Tibial nerve (tissue), 4 donors: ENCODE measurements at places on chromosomes 4 and X. TPM values are rescaled to one million over a fixed set of nuclear protein-coding genes. Genes with fewer than 3 reads are reported as not detected.

The GC gene
- total RNA-seq, result not detected

The RTL3 gene
- not detected for total RNA-seq

The ASB9 gene
- 3.9 TPM for total RNA-seq

The RTL9 gene
- total RNA-seq, result not detected

The SAGE1 gene
- not detected for total RNA-seq

DNA sequence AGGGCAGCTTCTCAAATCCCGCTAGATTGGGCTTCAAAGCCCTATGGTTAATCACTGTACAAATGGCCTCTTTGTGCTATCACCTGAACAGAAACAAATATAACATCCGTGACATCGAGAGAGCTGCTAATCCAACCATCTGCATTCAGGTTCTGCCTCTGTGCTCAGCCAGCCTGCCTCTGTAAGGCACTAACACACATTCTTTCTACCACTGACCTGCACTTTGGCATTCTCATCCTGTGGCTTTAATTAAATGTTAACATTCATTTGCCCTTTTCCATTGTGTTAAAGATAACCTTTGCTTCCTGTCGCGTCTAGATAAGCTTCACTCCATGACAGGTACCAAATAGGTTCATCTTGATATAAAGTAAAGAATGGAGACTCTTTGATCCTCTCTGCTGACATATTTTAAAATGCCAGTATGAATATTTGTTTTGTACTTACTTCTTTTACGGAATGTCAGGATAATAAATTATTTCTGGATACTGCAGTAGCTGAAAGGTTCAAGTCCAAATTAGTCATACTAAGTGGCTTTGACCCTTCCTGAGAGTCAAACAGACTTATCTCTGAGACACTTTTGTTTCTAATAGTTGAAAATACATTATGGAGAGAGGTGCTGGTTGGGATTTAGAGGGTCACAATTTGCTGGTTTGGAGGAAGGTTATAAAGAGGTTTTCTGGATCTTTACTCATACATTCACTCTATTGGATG is 505.7 kb downstream of the PACRGL start:
- H3K4me3 ChIP-seq, result no peak overlapping the region
- no peak overlapping the region for H3K27ac ChIP-seq
- no peaks in the 10 kb centered on the region for H3K4me1 ChIP-seq
- no peaks in the 10 kb centered on the region for H3K36me3 ChIP-seq
- DNase-seq, result no peak

- H3K27me3 ChIP-seq, result no peaks in the 10 kb centered on the region
- H3K4me3 ChIP-seq, result no peak overlapping the region
- no peak for DNase-seq
- no peaks in the 10 kb centered on the region for H3K4me1 ChIP-seq
- peaks cover 31% of the 10 kb centered on the region for H3K36me3 ChIP-seq
Observed at GRCh38 chr4:112651641-112652040, 14.7 kb downstream of the LARP7 start.

DNA sequence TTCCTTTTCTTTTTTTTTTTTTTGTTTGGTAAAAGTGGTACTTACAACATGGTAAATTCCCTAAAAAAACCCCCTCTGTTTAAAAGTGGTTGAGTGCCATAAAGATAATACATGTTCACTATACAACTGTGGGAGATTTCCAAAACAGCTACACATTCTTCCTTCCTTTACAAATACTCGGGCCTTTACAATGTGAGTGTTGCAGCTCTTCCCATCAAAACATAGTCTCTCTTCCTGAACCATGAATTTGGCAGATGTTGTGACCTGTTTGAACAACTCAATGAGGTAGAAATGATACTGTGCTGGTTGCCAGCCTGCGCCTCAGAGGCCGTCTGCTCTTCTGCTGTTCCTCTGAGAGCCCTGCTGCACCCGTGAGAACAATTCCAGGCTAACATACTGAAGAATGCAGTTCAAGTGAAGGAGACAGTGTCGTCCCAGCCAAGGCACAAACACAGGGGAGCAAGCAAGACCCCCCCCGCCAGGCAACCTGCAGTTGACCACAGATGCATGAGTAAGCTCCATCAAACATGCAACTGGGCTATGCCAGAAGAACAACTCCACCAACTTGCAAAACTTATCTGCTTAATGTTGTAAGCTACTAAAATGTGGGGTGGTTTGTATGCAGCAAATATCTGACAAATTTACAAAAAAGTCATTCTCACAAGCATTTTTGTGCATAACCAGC is 645.0 kb downstream of the PCDH7 start:
- H3K4me1 ChIP-seq, result no peaks in the 10 kb centered on the region
- no peak for DNase-seq
- no peaks in the 10 kb centered on the region for H3K27me3 ChIP-seq
- no peak overlapping the region for H3K4me3 ChIP-seq

GRCh38 chr4:52112411-52112810 is 61.3 kb downstream of the SPATA18 start:
- H3K27me3 ChIP-seq, result no peaks in the 10 kb centered on the region
- H3K4me1 ChIP-seq, result no peaks in the 10 kb centered on the region
- H3K4me3 ChIP-seq, result no peak overlapping the region
- no peak for DNase-seq
- no peaks in the 10 kb centered on the region for H3K36me3 ChIP-seq

DNA sequence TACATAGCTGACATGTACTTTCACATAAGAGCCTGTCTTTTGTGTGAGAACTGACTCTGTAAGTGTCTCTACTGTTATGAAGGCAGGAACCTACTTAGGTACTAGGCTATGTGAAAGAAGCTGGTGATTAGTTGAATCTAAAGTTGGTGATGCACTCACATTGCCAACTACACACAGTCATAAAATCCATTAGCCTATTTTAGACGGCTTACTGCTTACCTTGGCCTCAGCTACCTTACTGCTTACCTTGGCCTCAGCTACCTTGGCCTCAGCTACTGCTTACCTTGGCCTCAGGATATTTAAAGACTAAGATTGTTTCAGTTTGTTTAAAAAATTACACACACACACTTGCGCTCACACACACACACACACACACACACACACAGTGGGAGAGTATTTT is 549.7 kb downstream of the IL1RAPL1 start:
- no peaks in the 10 kb centered on the region for H3K4me1 ChIP-seq
- no peaks in the 10 kb centered on the region for H3K27me3 ChIP-seq
- no peak for DNase-seq
- H3K36me3 ChIP-seq, result no peaks in the 10 kb centered on the region
- H3K4me3 ChIP-seq, result no peak overlapping the region
- no peak overlapping the region for H3K27ac ChIP-seq

DNA sequence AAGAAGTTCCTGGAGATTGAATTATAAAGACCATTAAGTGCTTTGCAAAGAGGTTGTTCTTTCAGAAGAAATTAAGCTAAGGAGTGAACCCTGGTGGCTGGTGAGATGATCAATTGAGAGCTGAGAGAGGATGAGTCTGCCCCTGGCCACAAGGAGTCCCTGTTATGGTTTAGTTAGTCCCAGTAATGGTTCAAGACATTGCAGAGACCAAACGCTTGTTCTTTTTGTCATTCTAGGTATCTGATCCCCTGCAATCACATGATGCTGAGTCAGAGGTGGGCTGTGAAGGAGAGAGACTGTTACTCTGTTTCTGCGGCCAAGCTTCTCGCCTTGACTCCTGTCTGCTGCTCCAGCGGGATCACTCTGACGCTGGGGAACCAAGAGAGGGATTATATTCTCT is 114.5 kb downstream of the GATB start:
- no peak for DNase-seq
- no peak overlapping the region for H3K4me3 ChIP-seq
- H3K27me3 ChIP-seq, result no peaks in the 10 kb centered on the region
- peaks cover 6% of the 10 kb centered on the region for H3K36me3 ChIP-seq

DNA sequence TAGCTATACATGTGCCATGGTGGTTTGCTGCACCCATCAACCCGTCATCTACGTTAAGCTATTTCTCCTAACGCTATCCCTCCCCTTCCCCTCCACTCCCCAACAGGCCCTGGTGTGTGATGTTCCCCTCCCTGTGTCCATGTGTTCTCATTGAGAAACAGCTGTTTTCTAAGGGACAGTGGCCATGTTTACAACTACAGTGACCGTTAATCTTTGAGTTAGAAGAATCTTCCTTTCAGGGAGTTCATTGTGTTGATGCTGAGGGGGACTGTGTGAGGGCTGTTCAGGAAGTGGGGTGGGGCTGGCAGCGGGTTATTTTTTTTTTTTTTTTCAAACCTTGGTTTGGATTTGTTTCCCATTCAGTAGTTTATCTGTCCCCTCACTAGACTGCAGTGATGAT is 179.9 kb downstream of the NHS start:
- H3K4me1 ChIP-seq, result peaks cover 21% of the 10 kb centered on the region
- H3K27me3 ChIP-seq, result no peaks in the 10 kb centered on the region
- no peaks in the 10 kb centered on the region for H3K36me3 ChIP-seq
- no peak overlapping the region for H3K27ac ChIP-seq

- no peak overlapping the region for H3K27ac ChIP-seq
- no peaks in the 10 kb centered on the region for H3K36me3 ChIP-seq
Observed at GRCh38 chr4:117512414-117512813, 427.0 kb upstream of the TRAM1L1 start.

DNA sequence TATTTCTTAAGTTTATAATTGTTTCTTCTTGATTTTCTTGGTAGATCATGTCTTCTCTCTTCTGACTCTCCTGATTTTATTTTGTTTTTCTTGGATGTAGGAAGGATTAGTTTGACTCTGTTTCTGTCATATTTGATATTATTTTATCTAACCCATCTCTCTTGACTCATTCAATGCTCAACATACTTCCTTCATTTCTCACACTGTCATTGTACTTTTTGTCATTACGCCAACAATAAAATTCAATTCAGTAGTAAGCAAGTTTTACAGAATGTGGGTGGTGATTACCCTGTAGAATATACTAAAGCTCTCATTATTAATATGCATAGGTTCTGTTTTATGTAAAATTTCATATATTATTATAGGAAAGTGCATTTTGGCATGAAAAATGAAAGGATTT is 1303.0 kb upstream of the AGA start:
- no peaks in the 10 kb centered on the region for H3K27me3 ChIP-seq
- no peaks in the 10 kb centered on the region for H3K4me1 ChIP-seq
- no peak for DNase-seq
- H3K4me3 ChIP-seq, result no peak overlapping the region
- H3K27ac ChIP-seq, result no peak overlapping the region
- no peaks in the 10 kb centered on the region for H3K36me3 ChIP-seq

DNA sequence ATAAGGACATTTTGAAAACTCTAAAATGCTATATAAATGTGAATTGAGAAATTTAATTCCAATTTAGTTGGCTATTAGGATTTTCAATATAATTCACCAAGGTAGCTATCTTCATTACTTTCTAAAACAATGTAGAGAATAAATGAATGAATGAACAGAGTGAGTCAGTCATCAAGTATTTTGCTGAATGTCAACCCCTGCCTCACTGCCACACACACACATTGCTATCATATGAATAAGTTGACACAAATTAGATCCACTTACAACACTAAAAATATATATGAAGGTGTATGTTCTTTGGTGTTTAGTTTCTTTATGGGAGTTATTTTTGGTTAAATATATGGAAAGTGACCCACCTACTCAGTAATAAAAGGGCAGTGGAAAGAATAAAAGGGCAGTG is 141.4 kb upstream of the SMIM10 start:
- no peak for DNase-seq
- H3K4me1 ChIP-seq, result no peaks in the 10 kb centered on the region
- H3K36me3 ChIP-seq, result no peaks in the 10 kb centered on the region
- no peak overlapping the region for H3K27ac ChIP-seq
- H3K4me3 ChIP-seq, result no peak overlapping the region

DNA sequence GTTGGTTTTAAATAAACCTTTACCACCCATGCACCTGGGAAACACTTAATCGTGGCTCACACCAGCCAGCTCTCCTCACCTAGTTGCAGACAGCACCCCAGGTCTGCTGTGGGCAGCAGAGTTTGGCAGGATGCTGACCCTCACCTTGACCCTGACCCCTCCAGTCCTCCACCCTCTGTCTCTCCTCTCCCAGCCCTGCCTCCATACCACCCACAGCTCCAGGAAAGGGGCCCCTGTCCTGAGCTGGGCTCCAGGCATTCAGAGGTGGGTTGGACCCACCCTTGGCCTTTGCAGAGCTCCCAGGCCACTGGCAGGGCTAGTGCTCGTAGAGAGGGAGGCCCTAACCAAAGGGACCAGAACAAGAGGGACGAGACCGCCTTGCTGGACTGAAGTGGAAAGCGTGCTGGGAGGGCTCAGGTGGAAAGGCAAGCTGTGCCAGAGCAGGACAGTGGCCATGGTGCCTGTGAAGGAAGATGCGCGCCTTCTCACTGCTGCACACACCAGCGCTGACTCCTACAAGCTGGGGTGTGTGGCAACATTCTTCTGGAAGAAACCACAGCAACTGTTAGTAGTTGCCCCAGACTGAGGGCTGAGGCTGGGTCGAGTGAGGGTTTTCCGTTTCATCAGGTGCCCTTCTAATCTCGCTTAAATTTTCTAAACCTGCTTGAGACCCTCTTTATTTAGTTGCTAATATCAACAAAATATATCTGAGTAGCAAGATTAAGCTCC is 10.7 kb upstream of the S100P start:
- H3K27ac ChIP-seq, result no peak overlapping the region
- H3K36me3 ChIP-seq, result no peaks in the 10 kb centered on the region
- no peak overlapping the region for H3K4me3 ChIP-seq
- DNase-seq, result no peak

DNA sequence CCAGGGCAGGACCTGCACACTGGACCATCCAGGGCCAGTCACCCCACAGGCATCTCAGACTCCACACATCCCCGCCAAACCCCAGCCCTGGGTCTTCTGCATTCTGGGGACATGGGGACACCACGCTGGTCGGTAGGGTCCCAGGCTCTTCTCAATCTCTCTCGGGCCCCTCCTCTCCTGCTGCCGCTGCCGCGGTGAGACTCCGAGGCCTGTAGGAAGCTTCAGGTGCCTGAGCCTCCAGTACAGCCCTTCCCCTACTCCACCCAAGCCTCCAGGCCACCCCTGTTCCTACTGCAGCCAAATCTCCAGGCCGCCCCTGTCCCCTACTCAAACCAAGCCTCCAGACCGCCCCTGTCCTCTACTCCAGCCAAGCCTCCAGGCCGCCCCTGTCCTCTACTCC is 5.5 kb upstream of the ASMT start:
- no peaks in the 10 kb centered on the region for H3K27me3 ChIP-seq
- H3K36me3 ChIP-seq, result peaks cover 7% of the 10 kb centered on the region
- no peak overlapping the region for H3K27ac ChIP-seq
- no peak overlapping the region for H3K4me3 ChIP-seq
- H3K4me1 ChIP-seq, result no peaks in the 10 kb centered on the region
- no peak for DNase-seq

GRCh38 chr4:119271361-119272085 is 50.4 kb downstream of the FABP2 start:
- no peak for DNase-seq
- H3K36me3 ChIP-seq, result no peaks in the 10 kb centered on the region
- H3K4me3 ChIP-seq, result no peak overlapping the region
- H3K4me1 ChIP-seq, result no peaks in the 10 kb centered on the region
- no peak overlapping the region for H3K27ac ChIP-seq
